Mesenteric fat pad (tissue), 1 donor: ENCODE measurements at places on chromosomes 5 and 9.

GRCh38 chr5:67221487-67222242 is 25.1 kb upstream of the CD180 start:
- no peak for DNase-seq

GRCh38 chr5:176533894-176534611 is 3.1 kb downstream of the RNF44 start:
- DNase-seq = no peak

DNA sequence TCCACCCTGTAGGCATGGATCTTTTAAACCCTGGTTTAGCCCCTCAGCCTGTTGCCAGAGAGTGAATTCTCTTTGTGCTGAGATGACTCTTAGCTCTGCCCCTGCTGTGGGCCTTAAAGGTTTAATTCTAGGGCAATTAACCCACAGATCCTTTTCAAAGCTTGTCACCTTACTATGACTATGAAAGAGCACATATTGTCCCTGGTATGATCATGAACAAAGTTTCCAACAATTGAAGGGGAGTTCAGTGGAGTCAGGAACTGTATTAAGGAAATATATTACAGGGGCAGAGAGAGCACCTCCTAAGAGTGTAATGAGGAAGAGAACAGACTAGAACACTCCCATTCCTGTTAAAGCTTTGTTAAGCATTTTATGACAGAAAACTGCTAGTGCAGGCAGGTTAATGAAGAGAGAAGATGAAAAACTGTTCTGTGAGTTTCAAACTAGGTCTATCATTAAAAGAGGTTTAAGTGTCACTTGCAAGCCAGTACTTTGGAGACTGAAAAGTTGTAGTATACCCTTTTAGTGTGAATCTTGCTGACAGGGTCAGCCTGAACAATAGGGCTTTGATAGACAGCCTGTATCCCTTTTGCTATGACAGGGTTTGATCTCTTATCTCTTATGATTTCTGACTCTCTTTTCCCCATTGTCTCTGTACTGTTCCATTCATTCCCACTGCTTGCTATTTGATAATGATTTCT is 104.2 kb upstream of the ELL2 start:
- no peak for DNase-seq

DNA sequence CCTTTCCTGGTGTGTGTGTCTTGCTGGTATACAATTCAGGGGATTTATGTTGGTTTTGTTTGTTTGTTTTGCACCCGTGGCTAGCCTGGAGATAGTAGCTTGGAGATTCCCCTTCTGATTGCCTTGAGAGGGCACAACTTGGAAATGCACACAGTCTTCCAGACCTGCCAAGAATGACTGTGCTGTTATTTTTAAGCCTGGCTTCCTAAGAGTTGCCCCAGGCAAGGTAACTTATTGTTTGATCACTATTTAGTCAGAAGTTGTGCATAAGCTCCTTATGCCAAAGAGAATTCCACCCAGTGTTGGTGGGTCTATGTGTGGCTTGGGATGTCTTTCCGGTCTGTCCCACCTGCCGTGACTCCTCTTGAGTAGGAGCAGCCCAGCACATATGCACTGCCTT is 421.9 kb upstream of the KCNN2 start:
- DNase-seq = no peak

DNA sequence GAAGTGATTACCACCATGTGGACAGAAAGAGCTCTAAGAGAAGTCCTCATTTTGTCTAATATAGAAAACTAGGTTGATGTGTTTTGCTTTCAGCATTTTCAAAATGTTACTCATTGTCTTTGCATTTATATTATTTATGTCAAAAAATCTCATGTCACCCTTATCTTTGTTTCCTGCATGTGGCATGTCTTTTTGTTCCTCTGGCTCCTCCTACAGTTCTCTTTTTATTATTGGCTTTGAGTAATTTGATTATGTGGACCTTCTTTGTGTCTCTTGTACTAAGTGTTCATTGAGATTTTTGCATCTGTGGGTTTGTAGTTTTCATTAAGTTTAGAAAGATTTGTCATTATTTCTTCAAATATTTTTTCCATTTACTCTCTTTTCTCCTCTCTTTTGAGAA is 58.8 kb downstream of the GNG10 start:
- DNase-seq = no peak

- DNase-seq = no peak
Measured at GRCh38 chr5:106288979-106289378, 1381.8 kb downstream of the EFNA5 start.

- no peak for DNase-seq
Measured at GRCh38 chr5:112978836-112979235, 2.2 kb downstream of the DCP2 start.

GRCh38 chr5:90264689-90265544 is 144.6 kb downstream of the CETN3 start:
- DNase-seq = no peak

DNA sequence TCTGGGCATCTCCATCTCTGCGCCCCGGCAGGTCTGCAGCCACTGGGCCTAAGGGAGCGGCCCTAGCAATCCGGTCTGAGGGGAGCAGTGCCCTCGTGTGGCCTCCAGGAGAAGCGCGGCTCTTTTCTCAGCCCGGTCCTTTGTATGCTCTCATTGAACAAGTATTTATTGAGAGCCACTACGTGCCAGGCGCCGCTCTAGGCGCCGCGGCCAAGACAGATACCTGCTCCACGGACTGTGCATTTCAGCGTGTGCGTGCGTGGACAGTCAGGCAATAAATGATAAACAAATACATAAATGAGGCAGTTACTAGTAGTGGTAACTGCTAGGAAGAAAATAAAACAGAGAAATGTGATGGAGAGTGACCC is 2.3 kb upstream of the SLC4A9 start:
- DNase-seq = peak; percentile 92

DNA sequence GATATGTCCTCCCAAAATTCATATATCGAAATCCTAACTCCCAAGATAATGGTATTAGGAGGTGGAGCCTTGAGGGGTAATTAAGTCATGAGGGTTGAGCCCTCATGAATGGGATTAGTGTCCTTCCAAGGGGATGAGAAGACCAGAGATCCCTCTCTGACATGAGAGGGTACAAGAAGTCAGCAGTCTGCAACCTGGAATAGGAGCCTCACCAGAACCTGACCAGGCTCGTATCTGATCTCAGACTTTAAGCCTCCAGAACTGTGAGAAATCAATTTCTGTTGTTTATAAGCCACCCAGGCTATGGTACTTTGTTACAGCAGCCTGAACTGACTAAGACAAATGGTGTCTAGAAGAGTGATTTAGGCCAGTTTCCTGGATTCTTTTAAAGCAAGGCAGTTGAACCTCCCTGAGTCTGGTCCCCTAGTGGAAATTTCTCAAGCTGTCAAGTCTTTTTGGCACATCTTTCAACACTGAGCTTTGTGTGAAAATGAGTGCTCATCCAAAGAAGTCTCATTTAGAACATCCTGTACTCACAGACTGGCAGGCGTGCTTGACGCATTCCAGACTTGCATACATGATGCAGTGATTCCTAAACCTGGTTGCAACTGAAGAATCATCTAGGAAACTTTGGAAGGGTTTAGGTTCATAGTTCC is 254.8 kb upstream of the PPP1R2B start:
- DNase-seq = no peak

DNA sequence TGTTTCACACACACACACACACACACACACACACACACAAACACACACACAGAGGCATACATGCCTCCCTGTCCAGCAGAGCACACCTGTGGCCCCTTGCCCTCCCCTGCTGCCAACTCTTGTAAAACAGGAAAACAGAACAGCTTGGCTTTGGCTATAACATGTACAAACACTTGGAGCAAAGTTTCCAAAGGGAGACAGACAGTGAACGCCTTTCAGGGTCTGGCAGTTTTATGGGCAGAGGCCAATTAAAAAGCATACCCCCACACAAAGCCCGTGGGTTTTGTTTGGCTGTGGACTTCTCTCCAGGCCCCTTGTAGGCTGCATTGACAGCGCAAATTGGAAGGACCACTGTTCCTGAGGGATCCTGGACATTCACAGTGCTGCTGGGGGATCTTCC is 265.6 kb downstream of the PAPPA start:
- DNase-seq = no peak

DNA sequence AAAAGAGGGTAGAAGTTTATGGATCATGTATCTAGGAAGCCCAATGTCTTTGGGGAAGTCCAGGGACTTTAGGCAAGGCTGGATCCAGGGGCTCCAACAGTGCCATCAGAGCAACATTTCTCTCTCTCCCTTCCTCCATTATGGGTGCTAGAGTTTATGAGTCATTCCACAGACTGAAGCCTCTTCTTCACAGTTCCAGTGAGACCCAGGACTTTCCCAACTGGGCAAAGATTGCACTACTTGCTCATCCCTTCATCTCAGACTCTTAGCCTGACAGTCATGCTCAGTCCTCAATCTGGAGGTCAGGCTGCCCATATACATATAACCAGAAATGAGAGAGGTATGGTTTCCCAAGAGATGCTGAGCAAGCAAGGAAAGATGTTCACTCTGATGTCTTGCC is 110.7 kb downstream of the FEM1C start:
- no peak for DNase-seq

GRCh38 chr5:125198270-125198974 is 452.0 kb upstream of the ZNF608 start:
- DNase-seq = no peak

GRCh38 chr9:111020594-111020993 is 17.7 kb downstream of the LPAR1 start:
- no peak for DNase-seq

DNA sequence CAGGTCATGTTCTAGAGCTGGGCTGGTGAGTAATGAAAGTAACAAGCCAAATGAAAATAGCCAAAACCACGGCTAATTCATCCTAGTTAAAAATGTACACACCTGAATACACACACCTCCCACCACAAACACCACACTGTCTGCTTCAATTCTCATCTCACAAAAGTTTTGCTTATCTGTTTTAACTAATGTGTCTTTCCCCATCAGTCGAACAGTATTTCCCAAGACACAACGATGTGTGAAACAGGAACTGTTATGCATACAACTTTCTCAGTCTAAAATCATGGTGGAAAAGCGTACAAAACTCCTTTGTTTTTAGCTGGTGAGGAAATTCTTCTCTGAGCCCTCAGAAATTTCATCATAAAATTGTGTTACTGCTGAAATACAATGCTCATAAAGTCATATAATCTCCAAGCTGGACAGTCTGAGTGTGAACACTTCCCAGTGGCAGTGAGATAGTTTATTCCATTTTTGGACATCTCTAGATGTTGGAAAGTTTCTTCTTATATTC is 242.4 kb downstream of the EFNA5 start:
- no peak for DNase-seq

- no peak for DNase-seq
Measured at GRCh38 chr5:146400201-146400600, 46.9 kb upstream of the TCERG1 start.

GRCh38 chr5:173705512-173706044 is 89.1 kb upstream of the BOD1 start:
- DNase-seq = no peak

GRCh38 chr5:176734756-176735342 is 75.5 kb upstream of the UNC5A start:
- peak; percentile 64 for DNase-seq

DNA sequence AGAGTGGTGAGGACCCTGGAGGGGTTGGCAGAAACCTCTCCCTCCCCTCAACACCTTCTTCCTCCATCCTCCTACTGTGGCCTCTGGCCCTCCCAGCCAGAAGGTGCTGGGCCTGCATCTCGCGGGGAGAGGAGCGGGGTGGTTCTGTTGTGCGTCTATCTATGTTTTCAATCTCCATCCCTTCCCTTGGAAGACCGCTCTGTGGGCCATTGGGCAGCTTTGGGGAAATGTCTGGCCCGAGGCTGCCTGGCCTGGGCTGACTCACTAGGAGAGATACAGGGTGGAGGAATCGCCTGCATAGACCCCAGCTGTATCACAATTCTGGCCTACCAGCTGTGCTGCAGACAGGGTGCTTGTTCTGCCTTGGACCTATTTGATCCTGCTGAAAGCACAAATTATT is 48.4 kb upstream of the DAB2IP start:
- DNase-seq = no peak

- DNase-seq = no peak
Measured at GRCh38 chr5:108144332-108144731, 237.6 kb downstream of the FBXL17 start.

GRCh38 chr9:131997779-131998178 is 81.9 kb downstream of the MED27 start:
- no peak for DNase-seq

DNA sequence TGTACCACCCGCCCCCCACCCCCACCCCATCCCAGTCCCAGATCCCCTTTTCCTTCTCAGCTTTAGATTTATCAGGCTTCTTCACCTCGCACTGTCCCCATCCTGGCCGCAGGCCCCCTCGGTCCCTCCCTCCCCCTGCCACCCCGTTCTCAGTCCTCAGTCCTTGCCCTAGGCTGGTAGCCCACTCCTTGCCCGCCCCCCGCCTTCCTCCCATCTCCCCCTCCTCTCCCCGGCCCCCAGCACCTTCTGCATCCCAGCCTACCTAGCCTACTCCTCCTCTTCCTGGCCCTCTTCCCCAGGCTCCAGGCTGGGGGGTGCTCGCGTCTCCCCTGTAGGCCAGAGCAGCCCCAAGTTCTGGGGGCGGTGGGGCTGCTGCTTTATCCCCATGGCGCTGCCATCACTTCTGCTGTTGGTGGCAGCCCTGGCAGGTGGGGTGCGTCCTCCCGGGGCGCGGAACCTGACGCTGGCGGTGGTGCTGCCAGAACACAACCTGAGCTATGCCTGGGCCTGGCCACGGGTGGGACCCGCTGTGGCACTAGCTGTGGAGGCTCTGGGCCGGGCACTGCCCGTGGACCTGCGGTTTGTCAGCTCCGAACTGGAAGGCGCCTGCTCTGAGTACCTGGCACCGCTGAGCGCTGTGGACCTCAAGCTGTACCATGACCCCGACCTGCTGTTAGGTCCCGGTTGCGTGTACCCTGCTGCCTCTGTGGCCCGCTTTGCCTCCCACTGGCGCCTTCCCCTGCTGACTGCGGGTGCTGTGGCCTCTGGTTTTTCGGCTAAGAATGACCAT is 828 bp downstream of the NPR2 start:
- DNase-seq = no peak

GRCh38 chr5:131193106-131193505 is 22.4 kb downstream of the LYRM7 start:
- no peak for DNase-seq

DNA sequence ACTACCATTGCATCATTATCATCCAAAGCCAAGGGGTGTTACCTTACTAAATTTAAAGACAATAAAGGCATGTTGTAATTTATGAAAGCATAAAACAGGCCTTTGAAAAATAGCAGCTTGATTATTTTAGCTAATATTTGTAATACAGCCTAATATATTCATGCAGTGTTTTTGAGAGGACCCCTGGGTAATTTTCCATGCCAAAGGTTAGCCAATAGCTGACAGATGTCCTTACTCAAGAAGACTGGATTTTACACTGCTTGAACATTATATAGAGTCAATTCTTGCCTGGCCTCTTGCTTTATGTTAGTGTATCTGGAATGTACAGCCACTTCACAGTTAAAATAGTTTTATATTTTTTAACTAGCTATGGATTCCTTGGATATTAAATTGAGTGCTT is 337.8 kb upstream of the PAPPA start:
- no peak for DNase-seq

DNA sequence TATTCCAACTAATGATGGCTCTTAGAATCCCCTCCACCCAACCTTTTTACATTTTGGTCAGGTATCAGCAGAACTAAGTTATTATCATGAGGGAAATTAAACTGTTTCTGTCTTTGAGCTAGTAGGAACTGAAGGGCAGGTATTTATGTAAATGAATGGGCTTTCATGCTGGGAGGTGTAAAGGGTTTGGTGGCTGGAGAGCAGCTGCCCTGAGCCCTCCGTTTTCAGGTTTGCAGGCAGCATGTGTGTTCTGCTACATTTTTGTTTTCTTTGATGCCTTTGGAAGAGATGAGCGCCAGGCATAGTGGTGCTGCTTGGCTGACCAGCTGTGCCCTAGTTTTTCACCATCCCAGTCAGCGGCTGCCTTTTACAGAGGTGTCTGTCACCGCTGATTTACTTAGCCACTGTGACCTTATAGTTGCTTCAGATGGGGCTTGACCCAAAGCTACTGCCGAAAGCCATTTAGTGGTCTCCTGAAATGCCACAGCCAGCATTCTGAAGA is 231.9 kb downstream of the MAST4 start:
- no peak for DNase-seq
